ENCODE measurements at places on chromosomes 7 and 10.

DNA sequence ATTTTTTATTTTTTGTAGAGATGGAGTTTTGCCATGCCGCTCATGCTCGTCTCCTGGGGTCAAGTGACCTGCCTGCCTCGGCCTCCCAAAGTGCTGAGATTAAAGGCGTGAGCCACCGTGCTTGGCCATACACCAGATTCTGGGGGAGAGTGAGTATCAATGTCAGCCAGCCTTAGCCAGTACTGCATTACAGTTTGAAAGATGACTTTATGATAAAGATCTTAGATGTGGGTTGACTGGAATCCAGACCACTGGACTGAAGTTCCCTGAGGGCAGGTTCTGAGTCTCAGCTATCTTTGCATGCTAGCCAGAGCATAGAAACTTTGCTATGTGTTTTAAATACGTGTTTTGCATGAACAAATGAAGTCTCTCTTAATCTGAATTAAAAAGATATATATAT lies 117.2 kb upstream of the EFCAB10 start:
- no peak for DNase-seq

GRCh38 chr10:5625992-5626777 lies 40.2 kb downstream of the ASB13 start:
- DNase-seq = no peak

DNA sequence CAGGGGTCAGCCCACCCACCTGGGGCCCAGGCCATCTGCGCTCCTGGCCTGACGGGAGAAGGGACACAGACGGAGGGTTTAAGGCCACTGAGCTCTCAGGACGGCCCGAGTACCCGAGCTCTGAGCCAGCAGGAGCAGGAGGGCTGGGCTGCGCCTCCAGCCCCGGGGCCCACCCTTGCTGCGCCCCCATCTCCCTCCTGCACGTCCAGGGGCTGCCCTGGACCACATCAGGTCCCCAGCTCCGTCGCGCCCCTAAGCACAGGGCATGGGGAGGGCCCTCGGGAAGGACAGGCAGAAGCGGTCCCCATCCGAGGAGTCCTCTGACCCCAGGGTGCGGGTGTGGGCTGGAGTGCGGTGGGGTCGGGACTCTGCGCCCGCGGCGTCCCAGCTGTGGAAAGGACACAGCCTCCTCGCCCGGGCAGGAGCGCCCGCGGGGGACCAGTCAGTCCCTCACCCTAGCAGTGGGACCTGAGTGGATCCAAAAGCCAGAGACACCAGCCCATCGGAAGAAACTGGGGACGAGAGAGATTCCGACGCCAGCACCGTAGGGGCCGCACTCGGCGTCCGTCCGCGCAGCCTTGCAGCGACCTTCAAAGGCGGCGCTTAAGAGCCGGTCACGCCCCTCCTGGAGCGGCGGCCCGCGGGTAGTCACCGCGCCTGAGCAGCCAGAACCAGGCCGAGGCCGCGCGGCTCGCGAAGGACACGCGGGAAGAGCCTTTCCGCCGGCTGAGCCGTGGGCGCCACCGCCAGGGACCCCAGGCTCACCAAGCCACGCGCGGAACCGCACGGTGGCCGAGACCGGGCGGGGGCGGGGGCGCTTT lies 15.9 kb downstream of the CAMK2B start:
- DNase-seq = peak; percentile 89

DNA sequence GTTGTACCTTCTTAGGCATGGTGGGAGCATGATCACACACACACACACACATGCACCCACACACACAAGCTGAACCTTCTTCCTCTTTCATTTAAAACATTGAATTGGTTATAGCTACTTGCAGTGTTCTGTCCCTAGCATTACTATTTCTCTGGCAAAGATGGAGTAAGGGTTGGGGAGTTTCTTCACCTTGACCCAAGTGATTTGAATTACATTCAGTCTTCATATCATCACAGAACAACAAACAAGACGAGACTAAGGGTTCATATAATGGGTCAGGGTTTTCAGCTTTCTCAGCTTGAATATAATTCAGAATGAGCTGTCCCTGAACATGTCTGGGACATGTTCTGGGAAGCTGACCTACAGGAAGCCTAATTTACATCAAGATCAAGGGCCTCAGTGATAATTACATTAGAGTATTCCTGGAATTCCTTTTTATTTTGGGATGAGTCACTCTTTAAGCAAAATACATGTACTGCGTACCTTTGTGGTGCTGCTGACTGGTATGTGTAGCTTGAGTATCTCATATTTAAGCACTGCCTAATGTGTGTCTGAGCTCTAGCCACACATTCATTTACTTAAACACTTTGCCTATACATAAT lies 213.5 kb upstream of the TMEM229A start:
- DNase-seq = no peak

DNA sequence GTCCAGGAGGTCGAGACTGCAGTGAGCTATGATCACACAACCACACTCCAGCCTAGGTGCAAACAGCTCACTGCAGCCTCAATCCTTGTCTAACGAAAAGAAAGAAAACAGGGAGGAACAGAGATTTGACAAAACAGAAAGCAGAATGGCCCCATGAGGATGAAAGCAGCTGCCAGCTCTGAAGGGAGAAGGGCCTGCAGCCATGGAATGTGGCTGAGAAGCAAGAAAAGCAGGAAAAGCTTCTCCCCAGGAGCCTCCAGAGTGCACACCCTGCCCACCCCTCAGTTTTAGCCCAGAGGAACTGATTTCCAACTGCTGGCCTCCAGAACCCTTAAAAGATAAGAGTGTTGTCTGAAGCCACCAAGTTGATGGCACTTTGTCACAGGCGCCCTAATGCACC lies 13.0 kb downstream of the ESYT2 start:
- DNase-seq = no peak

GRCh38 chr7:105106473-105106872 lies 92.5 kb downstream of the KMT2E start:
- DNase-seq = no peak

GRCh38 chr7:107041097-107041496 lies 3.4 kb upstream of the PRKAR2B start:
- DNase-seq = no peak

GRCh38 chr10:88830643-88831268 lies 20.9 kb downstream of the ANKRD22 start:
- DNase-seq = no peak

DNA sequence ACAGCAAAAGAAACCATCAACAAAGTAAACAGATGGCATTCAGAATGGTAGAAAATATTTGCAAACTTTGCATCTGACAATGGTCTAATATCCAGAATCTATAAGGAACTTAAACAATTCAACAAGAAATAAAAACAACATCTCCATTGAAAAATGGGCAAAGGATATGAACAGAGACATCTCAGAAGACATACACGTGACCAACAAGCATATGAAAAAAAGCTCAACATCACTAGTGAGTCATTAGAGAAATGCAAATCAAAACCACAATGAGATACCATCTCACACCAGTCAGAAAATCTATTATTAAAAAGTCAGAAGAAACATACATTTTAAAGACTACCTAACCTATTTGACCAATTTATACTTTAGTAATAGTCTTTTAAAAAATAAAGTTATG lies 571.3 kb upstream of the NRG3 start:
- DNase-seq = no peak

DNA sequence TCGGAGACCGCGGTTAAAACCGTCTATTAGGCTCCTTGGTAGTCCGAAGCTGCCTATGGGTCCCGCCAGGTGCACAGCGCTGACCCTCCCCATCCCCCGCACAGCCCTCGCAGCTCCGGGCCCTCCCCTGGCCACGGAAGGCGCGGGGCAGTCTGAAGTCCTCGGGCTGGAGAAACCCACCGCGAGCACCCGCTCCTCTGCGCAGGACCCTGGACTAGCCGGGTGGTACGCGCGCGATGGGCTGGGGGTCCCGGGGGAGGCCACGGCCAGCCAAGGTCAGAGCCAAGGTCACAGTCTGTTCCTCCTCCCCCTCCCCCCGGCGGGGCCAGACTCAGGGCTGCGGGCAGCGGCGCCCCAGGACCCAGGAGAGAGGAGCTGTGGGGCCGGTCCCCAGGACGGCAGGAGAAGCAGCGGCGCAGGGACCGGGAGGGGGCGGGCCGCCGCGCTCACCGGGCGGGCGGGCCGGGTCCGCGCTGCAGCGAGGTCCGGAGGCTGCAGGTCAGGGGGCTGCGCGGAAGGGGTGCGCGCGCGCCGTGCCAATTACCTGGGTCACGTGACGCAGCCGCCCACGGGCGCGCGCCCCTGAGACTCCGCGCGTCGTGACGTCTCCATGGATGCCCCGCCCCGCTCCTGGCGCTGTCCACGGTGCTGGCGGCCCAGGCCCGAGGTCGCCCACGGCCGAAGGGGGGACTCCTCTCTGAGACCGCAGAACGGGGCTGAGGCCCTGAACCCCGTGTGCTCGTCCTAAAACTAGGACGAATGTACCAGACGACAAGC lies at the start of gene OGDHL:
Gene OGDHL (minus strand): TSS at position 535 of the 777 bp plus-strand sequence. CDS start 3,731 bp downstream, outside the sequence.
- DNase-seq = peak; percentile 82

- DNase-seq = no peak
Observed at GRCh38 chr10:96664563-96664962, 55.8 kb downstream of the PIK3AP1 start.

GRCh38 chr10:21614000-21614399 lies 80.0 kb downstream of the MLLT10 start:
- no peak for DNase-seq

DNA sequence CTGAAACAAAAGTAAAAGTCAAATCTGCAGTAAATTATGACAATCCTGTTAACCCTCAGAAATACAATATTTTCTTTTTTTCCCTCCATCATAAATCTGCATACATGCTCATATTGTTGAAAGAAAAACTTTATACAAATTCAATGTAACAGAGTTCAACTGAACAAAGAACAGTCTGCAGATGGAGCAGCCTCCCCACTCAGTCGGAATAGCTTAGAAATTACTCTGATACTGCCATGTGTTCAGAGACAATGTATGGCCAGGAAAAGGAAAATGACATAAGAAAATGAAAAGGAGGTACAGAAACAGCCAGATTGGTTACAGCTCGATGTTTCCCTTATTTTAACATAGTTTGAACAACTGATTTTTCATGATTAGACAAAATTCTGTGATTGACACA lies 651.9 kb upstream of the COBL start:
- no peak for DNase-seq

DNA sequence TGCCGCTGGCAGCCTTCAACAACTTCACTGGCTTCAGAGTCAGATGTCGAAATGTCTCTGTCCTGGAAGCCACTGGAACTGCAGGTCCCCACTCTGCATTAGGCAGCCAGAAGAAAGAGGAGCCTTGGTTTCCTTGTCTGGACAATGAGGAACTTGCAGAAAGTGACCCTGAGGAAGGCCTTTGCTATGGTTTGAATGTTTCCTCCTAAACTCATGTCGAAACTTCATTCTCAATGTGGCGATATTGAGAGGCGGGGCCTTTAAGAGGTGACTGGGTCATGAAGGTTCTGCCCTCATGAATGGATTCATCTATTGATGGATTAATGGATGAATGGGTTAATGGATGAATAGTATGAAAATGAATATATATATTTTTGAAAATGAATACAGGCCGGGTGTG lies 61.6 kb upstream of the GPR26 start:
- no peak for DNase-seq
